Fibroblast of pulmonary artery (primary cell): ENCODE measurements at places on chromosomes 11 and 22.

DNA sequence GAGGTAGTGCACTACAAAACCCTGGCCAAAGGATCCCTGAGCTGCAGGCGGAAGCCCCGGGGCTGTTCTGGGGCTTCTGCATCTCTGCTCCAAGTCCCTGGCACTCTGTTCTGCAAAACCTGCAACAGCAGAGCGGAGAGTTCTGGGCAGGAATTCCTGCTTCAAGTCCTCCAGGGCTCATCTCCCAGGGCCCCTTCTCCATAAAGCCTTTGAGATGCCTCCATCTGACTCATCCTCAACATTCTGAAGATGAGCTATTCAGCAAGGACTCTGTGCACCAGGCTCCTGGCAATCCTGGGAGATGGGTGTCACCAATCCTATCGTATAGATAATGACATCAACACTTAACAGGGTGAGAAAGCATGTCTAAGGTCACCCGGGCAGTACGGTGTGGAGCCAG, 19.3 kb downstream of the SYN3 start:
- no peak for DNase-seq

DNA sequence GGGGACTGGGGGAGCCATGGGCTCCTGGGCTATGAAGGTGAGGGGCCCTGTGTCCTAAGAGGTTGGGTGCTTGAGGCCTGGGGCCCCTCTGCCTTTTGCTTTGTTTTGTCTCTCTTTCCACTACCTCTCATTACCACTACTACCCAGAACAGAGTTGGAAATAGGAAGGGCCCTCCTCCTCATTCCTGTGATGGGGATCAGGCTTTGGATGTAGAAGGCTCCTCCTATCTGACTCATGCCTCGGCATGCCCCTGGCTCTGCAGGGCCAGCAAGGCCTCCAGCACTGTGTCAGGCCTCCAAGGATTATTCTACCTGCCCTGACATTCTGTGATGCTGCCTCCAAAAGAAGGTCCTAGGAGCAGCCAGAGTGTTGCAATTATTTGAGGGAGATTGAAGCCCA, 766 bp downstream of the IZUMO1R start:
- DNase-seq, result peak; percentile 5

DNA sequence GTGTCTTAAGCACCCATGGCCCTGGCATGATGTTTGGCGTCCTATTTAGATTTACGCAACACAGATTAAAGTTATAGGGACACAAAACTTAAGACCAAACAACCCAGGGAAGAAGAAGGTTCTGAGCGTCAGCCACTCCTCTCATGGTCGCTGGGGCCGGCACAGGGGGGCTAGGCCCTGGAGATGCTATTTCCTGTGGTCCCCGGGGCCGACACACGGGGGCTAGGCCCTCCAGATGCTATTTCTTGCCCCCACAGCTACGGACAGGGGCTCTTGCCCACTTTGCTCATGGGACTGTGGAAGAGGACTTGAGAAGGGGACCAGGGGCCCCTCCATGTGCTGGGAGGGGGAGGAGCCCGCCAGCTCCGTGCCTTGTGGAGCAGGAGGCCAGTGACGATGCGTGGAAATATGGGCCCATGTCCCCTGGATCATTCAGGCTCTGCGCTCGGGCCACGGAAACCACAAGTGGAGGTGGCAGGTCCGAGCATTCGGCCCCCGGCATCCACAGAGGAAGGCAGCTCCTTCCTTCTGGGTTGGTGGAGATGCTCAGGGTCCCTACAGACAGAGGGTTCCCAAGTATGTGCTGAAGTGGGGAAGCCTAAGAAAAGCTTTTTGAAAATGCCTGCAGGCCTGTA, 711.1 kb downstream of the BRD1 start:
- no peak for DNase-seq

GRCh38 chr11:44848203-44848962, 102.3 kb downstream of the TP53I11 start:
- no peak for DNase-seq

DNA sequence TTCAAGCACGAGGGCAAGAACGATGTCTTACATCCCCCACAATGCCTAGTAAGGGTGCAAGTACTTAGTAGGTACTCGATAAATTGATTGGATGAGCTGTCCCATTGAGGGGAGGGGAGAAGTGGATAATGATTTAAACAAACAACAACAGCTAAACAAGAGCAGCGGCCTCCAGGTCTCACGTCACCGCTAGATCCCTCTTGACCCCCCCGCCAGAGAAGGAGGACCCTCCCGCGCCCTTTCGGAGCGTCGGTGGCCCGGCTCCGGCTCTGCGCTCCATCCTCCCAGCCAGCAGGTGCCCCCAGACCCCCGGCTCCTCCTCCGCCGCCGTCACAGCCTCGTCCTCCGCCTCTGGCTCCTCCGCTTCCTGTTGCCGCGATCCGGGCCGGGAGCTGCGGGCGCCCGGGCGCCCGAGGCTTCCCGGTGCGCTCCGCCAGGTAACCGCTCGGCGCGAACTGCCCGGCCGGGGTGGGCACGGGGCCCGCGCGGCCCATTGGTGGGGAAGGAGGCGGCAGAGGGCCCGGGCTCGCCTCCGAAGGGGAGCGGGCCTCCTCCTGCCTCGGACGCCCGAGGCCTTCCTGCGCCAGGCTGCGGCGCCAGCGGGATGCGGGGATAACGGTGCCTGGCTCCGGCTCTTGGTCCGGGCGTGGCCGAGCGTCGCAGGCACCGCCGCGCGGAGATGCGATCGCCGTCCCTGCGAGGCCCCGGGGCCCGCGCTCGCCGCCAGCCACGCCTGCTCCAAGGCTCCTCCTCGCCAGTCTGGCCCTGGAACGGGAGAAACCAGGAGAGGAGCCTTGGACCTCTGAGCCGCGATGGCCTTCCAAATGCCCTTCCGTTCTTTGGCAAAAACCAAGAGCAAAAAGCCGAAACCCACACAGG, at the start of gene TLCD5:
TSS of gene TLCD5 (plus strand) at position 368 of the 879 bp plus-strand sequence. CDS start 2,143 bp downstream, outside the sequence.
- peak; percentile 67 for DNase-seq

DNA sequence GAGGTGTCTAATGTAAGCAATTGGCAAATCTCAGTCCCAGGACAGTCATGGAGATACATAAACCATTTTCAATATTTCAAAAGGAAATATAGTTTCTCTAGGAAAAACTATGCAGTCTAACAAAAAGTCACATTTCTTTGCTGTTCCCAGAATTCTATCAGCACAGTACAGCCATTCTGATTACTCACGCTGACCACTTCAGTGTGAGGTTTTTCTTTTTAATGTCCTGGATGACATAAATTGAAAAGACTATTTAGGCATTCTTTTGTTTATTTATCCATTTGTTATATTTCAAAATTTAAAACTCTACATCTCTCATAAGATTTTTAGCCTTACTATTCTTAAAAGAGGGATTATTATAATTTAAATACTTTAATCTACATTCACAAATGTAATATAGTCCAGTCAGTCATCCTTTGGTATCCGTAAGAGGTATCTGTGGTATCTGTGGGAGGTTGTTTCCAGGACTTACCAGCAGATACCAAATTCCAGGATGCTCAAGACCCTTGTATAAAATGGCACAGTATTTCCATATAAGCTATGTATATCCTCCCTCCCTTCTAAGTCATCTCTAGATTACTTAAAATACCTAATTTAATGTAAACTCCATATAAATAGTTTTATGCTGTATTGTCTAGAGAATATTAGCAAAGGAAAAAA, 331.1 kb upstream of the PITPNB start:
- no peak for DNase-seq

DNA sequence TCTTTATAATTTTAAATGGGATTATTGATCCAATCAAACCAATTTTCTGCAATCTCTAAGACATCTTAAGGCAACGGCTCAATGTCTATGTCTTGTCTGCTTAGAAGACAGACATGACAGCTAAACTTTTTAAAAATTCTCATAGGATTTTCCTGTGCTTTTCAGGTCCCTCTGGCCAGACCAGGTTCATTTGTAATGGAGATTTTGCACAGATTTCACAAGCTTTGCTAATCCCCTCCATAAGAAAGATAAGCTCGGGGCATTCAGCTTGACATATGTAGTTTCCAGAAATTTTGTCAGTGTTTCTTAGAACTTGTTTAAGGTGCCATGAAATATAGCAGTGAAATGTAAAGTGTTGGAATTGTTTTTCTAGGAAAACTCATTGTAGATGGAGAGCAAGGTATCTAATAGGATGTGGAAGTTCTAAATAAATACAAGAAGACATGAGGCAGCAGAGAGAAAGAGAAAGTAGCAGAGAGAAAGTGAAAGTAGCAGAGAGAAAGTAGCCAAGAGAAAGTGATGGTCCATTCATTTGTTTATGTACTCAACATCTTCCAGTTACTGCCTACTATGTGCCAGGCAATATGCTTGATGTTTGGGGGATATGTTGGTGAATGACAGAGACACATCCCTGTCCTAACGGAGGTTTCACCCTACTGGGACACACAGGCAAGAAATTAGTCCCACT, 219.1 kb upstream of the ARHGAP42 start:
- no peak for DNase-seq

DNA sequence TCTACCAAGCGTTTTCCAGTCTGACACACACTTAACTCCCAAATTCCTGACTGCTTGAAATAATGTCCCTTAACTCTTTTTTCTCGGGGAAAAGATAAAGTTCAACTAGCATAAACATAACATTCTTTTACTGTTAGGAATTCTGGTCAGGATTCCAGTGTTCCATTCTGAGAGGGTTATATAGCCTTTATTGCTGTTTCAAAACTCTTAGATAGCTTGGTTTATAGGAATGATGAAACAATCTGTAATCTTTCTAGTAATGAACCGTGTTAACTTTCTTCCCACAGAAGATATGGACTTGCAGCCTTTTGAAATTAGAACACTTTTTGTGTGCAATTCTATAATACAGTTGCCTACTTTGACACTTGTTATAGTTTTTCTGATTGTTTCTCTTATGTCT, 8.6 kb downstream of the REXO2 start:
- peak; percentile 46 for DNase-seq

DNA sequence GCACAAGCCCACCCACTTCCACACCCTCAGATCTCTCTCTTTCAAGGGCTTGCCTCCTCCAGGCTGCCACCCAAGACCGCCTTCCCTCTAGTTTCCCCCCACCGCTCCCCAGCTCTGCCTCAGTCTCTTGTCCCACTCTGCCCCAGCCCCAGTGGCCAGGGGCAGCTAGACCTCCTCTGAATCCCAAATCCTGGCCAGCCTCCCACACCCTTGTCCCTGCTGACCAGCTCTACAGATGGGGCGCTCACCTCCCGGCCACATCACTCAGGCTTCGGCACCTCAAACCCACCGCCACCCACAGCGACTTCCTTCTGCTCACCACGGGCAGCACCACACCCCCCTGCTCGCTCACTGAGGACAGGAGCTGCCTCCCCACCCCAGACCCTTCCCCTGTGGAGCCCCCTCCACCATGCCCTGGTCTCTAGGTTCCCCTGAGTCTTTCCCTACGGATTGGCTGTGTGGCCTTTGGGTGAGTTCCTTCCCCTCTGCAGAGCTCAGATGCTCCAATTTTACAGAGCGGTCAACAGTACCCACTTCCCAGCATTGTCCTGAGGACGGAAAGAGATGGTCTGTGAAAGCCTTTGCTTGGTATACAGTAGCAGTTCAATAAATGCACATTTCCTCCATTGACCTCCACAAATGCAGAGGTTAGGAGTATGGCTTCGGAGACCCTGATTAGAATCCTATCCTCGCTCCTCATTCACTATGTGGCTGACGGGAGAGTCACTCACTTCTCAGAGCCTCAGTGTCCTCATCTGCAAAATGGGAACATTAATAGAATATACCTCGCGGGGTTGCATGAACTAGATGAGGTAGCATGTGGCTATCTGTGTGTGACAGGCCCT, 11.5 kb upstream of the SPI1 start:
- DNase-seq, result no peak

- no peak for DNase-seq
These were observed 21.7 kb upstream of the PRDM10 start for GRCh38 chr11:130024361-130024760.

DNA sequence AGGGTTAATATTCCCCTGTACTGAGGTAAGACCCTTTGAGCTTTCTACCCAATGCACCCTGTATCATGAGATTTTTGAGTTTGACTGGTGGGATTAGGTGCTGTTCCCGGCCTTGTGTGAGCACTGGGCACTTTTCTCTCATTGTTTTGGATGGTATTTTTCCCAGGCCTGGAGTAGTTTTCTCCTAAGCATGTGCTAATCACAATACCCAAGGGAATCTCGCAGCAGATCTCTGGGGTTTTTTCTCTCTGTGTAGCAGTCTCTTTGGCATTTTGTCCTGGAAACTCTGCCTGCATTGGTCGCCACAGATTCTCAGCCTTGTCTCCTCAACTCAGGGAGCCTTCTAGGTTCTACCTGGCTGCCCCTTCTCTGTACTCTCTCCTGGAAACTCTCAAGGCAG, 19.9 kb downstream of the IGHMBP2 start:
- no peak for DNase-seq

GRCh38 chr11:555780-556661, 4.5 kb downstream of the LMNTD2 start:
- no peak for DNase-seq

- peak; percentile 84 for DNase-seq
These were observed 62.0 kb downstream of the PAK1 start for GRCh38 chr11:77411717-77412441.

GRCh38 chr11:128867277-128867676, at the start of gene KCNJ1:
Gene KCNJ1, minus strand, starts transcription at chr11:128867296. Its CDS starts 27,053 bp downstream, at chr11:128840243.
- no peak for DNase-seq

DNA sequence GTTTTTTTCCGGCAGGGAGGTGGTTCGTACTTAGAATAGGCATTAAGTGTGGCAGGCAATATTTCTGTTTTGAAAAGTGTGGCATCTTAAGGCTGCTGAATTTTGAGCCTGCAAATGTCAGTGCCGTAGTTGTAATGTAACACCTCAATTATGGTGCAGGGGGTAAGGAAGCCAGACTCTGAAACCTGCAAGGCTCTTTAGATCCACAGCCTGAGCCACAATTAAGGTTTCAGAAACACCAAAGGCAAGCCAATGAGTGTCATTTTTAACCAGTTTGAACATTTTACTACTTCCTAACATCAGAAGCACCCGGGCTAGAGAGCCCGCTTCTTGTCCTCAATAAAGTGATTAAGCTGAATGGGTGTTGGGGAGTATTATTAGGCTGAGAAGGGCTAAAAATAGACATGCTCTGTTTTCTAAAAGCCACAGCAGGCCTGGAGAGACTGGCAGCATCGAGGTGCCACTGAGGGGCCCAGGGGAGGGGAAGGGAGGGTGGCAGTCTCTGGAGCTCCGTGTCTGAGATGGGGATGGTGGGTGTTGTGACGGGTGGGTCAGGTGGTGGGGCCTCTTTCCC, 113.4 kb downstream of the ZBTB16 start:
- no peak for DNase-seq

- DNase-seq, result no peak
These were observed 14.6 kb downstream of the TANGO2 start for GRCh38 chr22:20035375-20036083.

GRCh38 chr11:48017105-48017830, 36.9 kb downstream of the PTPRJ start:
- DNase-seq, result no peak

DNA sequence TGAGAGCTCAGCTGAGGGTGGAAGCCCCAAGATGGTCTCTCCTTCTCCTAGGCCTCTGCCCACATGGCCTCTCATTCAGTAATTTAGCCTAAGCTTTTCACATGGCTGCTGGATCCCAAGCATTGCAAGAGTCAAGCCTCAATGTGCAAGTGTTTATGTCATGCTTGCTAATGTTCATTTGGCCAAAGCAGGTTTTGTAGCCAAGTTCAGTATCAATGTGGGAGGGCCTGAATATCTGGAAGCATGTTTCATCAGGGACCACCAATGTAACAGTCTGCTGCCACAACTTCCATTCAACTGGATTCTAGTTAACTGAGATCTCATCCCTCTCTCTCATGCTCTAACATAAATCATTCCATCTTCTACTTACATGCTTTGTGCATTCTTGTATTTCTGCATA, 8.5 kb upstream of the SYTL2 start:
- no peak for DNase-seq
